Stimulated activated CD8-positive, alpha-beta memory T cell treated with anti-CD3 and anti-CD28 coated beads, Interleukin-4, amount 100 ng/mL, for 1 hour (primary cell): ENCODE measurements at places on chromosomes 7 and 10.

- no peak for DNase-seq
These were observed 55.9 kb upstream of the UNC5B start for GRCh38 chr10:71156436-71156835.

GRCh38 chr10:17655567-17656146, 11.7 kb downstream of the STAM start:
- no peak for DNase-seq

DNA sequence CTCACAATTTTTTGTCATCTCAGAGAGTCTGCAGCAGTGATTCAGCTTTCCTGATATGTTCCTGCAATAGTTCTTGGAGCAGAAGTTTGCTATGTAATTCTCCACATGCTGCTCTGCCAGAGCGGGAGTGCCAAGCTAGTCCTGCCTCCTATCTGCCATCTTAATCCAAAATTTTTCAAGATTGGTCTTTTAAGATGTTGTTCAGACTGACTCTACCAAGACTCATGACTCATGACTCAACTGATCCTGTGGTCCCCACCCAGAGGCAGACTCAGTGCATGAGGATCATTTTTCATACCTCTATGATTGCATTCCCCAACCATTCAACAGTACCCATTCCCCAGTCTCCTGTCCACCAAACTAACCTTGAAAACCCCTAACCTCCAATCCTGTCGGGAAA, 470.8 kb downstream of the INHBA start:
- no peak for DNase-seq

GRCh38 chr10:89419548-89419947, 5.2 kb downstream of the IFIT5 start:
- no peak for DNase-seq

GRCh38 chr7:158127241-158127640, 460.4 kb downstream of the PTPRN2 start:
- no peak for DNase-seq

- DNase-seq: no peak
These were observed 966.8 kb downstream of the LRMDA start for GRCh38 chr10:76398043-76398710.

DNA sequence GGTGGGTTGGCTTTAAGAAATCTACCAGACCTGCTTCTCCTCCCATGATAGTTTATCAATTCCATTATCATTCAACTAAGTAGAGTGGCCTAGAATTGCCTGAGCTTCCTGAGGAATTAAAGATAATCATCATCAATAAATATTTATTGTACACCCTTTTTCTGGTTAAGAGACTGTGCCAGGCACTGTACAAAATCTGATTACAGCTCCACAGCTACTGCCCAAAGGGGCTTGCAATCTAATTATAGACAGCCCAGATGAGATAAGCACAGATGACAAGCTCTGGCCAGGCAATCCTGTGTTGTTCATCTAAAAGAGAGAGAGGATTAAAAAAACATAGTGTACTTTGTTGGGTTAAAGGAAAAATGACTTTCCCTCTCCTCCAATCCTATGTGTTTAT, 586.4 kb downstream of the GATA3 start:
- DNase-seq: no peak

DNA sequence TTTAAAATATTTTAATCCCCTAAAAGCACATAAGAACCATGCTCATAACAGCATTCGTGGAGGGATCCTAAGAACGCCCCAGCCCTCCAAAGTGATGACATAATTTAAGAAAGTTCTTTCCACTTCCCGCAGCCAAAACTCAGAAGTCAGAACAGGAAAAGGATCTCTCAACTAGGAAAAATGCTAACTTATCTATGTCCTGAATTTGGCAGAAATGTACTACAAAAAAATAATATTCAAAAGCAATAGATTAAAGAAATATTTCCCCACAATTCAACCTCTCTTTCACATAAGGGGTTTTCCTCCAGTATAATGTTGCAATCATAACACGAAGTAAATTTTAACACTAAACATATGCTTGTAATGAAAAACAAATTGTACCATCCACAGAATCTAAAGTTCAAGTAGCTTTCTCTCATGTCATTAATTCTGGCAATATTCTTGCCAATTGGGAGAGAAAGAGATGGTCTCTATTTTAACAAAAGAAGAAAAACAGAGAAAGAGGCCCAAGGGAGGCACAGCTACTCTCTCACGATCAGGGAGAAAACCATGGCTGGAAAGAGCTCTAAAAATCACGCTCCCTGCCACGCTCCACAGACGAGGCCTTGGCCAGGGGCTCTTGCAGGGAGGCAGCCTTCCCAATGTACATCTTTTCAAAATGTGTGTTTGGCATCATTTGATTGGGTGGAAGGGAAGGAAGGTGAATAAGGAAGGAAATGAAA, 22.9 kb downstream of the ASB13 start:
- no peak for DNase-seq

DNA sequence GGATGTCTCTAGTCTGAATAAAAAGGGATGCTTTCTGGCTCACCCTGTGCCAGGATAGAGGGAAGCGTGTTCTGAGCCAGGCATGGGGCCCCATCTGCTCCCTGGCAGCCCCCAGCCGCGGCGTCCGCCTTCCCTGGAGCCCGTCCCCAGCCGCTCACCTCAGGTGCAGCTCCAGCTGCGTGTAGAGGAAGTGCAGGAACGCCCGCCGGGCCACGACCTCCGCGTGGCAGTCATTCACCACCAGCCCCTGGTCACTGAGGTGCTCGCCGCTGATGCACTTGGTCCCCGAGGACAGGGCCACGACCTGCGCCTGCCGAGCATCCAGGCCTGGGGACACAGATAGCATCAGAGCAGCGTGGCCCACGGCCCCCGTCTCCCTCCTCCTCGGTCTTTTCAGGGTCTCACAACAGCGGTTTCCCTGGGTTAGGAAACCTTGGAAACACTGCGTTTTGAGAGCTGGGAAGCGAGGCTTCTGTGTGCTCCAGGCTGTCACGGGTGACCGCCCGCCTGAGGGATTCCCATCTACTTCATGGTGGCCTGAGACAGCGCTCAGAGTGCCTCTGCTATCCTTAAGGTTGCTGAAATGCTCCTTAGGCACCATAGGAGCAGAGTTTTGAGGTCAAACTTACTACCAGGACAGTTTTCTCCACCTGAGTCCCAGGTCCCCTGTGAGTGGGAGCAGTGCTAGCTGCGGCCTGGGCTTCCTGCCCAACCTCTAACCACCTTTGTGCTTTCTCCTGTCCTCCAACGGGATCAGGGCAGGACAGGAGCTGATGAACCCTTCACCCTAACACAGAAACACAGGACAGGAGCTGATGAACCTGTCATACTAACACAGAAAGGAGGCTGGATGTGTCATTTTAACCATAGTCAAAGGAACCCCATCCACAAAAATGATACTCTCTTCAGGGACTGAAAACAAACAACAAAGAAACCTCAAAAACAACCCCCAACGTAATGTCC, 186.1 kb downstream of the WDR37 start:
- DNase-seq: no peak

DNA sequence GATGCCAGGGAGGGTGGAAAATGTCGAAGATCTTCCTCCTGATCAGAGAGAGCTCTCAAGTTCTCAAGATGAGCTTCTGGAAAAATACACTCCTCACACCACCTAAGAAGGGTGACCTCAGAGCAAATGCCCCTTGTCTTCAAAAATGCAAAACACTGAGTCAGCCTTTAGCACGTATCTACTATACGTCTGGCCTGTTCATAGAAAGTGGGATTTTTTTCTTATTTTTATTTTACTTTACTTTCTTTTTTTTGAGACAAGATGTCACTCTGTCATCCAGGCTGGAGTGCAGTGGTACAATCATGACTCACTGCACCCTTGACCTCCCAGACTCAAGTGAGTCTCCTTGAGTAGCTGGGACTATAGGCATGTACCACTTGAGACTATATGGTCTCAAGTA, 57.1 kb downstream of the AFAP1L2 start:
- DNase-seq: no peak

DNA sequence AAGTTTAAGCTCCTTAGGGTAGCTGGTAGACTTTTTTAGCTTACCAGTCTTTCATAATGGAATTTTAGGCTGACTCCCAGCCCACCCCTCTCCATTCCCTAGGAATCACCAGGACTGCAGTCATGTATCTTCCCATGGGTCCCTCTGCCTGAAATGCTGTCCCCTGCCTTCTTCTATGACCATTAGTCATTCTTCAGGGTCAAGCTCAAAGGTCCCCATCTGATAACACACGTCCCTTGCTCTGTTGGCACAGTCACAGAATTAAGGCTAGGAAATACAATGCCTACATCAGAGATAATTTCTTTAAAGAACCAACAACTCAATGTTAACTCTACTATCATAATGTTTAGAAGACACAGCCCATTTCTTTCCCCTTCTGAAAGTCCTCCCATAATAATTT, 140.6 kb downstream of the RAPGEF5 start:
- no peak for DNase-seq

- no peak for DNase-seq
These were observed 49.0 kb upstream of the LYZL1 start for GRCh38 chr10:29239569-29240472.

- DNase-seq: no peak
These were observed 3.3 kb downstream of the GRB10 start for GRCh38 chr7:50779427-50779826.

GRCh38 chr7:157814931-157815705, 478.3 kb downstream of the DNAJB6 start:
- DNase-seq: no peak

DNA sequence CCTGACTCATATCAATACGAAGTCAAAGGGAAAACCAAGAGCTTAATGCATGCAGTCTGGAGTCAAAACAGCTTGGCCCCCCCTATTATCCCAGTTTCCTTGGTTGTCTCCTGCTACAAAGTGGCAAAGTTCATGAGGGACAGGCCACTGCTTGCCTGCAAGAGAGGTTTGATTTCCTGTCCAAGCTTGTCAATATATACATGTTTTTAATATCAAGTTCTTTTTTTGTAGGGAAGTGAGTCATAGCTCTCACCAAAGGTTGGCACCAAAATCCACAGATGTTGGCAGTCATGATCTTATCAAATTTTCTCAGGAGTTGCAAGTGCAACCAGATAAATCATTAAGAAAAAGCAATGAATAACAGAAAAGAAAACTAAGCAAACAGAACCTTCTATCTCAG, 176.8 kb downstream of the COBL start:
- no peak for DNase-seq

DNA sequence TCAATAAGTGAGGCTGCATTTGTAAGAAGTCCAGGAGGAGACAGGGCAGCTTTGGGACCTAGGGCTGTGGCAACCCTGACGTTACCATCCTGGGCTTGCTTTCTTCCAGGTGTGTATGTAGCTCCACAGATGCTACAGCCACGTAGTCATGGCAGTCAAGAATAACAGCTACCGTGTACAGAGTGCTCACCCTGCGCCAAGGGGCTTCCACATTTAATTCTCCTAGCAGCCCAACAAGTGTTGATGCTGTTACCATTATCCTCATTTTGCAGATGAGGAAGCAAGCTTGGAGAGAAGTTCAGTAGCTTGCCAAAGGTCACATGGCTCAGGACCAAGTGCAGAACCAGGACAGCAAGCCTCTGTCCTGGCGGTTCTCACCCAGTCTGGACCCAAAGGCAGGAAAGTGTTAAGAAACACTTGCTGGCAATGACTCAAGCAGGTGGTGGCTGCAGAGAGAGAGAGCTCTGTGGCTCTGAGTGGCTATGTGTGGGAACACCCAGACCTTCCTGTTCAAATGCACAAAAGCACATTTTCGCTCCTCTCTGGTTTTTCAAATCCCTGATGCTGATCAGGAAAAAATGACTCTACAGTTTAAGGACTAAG, 89.8 kb downstream of the CREM start:
- DNase-seq: no peak

DNA sequence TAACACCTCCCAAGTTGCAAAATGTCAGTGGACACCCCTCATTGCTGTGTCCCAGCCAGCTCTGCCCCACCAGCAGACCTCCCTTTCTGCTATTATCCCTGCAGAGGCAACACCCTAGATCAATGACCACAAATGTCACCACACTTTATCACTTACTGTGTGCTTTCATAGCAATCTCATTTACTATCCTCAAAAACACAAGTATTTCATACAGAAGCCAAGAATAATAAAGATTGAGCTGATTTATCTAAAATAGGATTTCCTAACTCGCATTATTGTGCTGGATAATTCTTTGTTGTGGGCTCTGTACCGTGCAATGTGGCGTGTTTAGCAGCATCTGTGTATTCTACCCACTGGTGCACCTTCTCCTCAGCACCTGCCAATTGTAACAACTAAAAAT, 13.2 kb upstream of the ABCB5 start:
- DNase-seq: no peak

DNA sequence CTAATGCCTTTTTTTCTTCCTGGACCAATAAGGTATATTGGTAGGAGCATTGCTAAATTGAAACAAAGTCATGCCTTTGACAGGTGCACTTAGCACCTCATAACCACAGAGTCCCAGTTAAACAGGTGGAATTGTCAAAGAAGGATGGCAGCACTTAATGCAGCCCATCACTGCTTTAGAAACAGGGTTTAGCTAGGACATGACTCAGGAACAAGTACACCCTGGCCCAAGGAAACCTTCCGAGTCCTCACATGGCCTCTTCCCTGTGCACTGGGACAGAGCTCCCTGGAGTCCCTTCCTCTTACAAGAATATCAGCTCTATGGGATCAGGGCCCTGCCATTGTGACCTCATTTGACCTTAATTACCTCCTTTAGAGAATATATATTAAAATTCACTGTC, 382.7 kb downstream of the EXOC4 start:
- DNase-seq: no peak

DNA sequence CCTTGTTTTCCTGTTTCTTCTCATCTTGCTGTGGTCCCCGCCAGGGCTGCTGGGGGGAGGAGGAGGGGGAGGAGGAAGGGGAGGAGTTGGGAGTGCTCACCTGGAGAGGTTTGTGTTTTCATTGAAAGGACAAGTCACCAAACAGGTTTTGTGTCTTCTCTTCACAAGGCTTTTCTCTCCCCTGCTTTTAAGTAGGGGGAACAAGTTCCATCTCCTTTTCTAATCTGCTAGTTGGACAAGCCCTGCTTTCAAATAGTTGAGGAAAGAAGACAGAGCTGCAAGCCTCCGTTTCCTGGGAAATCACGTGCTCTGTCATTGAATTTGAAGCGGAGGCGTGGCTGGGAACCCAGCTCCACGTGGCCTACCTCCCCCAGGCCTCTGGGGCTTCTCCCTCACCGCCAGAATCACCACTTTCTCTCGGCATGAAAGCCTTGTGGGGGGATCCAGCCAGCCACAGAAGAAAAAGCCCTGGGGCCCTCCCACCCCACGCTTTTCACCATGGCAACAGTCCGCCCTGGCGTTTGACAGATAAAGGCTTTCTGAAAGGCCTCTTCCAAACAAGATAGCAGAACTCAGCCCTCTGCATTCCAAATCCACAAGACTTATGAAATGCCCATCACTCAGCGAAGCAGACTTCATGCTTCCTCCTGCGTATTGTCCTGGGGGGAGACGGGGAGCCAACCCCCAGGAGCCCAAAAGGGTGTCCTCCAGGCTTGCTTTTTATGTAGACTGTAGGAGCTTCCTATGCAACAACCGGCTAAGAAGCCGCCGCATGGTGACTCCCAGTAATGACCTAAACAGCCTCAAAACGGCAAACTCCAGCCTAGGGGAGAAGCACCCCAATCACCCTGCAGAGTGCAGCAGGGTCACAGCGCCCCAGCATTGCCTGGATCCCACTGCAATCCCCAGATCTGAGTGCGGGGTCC, 51.7 kb downstream of the PROSER2 start:
- no peak for DNase-seq
